Breast epithelium (tissue), 4 donors: ENCODE measurements at places on chromosomes 11 and 22. TPM values are rescaled to one million over a fixed set of nuclear protein-coding genes. Genes with fewer than 3 reads are reported as not detected.

Gene PICK1
- total RNA-seq, result 61.3 TPM

Gene CLCF1
- total RNA-seq, result 11.1 TPM

GRCh38 chr11:131392528-131393255 lies 22.3 kb downstream of the NTM start:
- no peak for DNase-seq

GRCh38 chr11:64768300-64768694 lies 8.5 kb upstream of the PYGM start:
- no peak for DNase-seq

DNA sequence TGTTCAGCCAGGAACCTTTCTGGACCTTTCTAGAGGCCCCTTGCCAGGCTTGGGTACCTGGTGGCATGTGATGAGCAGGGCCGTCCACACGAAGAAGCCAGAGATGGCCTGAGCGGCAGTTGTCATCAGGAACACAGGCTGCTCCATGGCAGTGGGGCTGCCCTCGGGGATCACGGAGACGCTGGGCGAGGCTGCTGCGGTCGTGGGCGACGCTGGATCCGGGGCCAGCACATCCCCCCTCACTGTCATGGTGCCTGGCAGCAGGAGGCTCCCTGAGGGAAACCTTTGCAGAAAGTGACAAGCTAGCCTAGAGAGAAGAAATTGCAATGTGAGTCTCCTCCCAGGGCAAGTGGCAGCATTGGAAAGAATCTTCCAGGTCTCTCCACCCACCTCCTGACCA lies 25.1 kb downstream of the TMEM184B start:
- DNase-seq, result no peak

- no peak for DNase-seq
Observed at GRCh38 chr11:92276773-92277172, 52.2 kb downstream of the FAT3 start.

DNA sequence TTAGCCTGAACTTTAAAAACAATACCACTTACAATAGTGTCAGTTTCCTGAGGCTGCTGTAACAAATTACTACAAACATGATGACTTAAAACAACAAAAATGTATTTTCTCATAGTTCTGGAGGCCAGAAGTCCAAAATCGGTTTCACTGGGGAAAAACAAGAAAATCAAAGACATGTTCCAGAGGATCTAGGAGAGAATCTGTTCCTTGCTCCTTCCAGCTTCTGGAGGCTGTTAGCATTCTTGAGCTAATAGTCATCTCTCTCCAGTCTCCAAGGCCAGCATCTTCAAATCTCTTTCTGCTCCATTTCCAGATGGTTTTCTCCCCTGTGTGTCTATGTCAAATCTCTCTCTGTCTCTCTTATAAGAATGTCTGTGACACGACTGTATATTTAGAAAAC lies 67.6 kb upstream of the TEAD1 start:
- no peak for DNase-seq

Gene OR51A2
- total RNA-seq, result not detected

- DNase-seq, result no peak
Observed at GRCh38 chr11:78782725-78783124, 208.1 kb upstream of the NARS2 start.

DNA sequence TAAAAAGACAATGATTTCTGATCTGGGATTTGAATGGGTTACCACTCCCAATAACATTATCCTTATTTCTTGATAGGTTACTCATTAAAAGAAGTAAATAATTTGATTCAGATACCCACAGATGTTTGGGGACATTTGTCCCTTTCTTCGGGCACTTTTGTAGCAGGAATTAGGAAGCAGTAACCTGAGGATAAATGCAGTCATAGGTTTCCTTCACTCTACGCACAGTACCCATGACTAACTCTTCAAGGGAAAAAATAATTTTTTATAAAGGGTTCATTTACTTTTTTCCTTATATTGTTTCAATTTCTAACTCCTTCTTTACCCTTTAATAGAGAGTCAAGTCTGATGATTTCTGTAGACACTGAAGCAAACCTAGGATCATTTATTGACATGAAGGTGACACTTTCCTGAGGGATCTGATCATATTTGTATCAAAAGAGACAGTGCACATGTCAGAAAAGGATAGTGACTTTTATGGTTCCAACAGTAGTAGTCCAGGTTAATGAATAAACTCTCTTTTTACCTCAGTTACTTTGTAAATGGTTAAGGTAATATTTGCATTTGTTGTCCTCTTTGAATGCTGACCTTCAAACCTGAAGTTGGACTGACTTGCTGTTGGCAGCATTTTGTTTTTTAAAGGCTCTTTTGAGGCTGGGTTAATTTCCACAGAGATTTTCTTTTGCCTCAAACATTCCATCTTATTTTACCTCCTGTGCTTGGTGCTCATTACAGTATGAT lies 1072.0 kb downstream of the LRRC4C start:
- DNase-seq, result no peak

DNA sequence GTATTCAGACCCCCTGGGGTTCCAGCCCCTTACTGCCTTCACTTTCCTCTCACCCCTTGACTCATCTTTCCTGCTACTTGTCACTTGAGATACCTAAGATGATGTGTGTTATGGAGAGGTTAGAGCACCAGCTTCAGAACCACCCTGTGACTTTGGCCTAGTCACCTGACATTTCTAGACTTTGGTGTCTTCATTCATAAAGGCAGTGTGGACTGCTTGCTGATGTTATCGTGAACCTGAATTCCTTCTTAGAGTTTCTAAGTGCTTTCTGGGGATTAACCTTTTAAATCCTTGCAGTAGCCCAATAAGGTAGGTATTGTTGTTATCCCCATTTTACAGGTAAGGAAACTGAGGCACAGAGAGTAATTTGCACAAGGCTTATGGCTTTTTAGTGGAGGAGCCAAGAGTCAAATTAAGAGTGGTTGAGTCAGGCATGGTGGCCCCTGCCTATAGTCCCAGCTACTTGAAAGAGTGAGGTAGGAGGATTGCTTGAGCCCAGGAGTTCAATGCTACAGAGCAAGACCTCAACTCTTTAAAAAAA lies 5.1 kb upstream of the BBS1 start:
- no peak for DNase-seq

Gene OPCML
- total RNA-seq, result not detected

GRCh38 chr11:130587658-130588057 lies 139.2 kb downstream of the ADAMTS15 start:
- no peak for DNase-seq

Gene ALDH3B1
- 26.4 TPM for total RNA-seq

DNA sequence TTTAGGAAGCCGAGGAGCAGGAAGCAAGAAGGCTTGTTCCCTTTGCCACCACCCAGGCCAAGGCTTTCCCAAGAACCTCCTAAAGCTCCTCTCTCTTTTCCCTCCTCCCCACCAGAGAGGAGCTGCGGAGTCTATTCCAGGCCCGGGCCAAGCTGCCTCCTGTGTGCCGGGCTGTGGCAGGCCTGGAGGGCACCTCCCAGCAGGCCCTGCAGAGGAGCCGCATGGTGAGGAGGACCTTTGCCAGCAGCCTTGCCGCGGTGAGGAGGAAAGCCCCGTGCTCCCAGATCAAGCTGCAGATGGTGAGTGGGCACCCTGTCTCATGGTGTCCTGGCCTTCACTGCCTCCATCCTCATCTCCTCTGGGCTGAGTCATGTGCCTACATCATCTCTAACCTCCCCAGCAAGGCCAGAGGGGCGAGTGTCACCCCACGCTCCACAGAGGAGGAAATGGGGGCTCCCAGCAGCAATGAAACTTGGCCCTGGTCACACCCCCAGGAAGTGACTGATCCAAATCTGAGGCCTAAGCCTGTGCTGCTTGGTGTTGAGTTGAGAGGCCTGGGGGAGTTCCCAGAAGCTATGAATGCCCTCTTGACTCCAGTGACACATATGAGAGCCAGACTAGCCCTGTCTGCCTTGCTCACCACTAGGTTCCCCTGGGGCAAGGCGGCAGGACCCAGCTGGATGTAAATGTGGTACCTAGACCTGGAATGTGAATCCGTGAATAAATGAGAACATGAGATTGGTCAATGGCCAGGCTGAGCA lies 104.2 kb downstream of the MYO18B start:
- no peak for DNase-seq

DNA sequence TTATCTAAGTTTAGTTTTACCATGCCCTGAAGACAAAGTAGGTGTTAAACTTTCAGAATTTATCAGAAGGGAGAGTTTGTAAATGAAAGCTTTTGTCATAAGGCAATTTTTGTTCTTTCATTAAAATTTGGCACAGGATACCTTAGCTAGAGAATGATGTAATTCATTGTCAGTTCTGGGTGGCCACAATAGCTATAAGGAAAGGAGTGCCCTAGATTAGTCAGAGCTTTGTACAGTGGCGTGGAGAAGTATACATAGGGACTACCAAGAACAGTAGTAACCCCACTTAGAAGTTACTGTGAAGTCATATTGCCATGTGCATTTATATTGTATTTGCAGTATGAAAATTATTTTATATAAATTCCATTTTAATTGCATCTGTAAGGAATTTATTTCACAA lies 126.3 kb upstream of the CARD18 start:
- DNase-seq, result no peak

DNA sequence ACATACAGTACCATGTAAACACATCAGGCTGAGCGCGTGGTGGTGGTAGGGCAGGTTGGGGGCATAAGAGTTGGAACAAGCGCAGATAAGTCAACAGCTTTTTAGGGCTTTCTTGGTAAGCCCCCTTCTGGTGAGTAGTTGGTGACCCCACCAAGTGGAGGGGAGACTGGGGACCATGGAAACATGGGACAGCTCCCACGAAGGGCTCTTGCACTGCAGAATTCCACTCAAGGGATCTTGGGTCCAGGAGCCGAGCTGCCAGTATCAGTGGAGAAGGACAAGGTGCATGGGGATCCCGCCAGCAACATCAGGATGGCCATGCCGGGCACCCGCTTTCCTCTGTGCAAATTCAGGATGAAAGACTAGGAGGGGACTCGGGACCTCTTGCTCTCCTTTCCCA lies 6.2 kb upstream of the APOA1 start:
- DNase-seq, result no peak

GRCh38 chr11:92580908-92581307 lies 356.3 kb downstream of the FAT3 start:
- no peak for DNase-seq

DNA sequence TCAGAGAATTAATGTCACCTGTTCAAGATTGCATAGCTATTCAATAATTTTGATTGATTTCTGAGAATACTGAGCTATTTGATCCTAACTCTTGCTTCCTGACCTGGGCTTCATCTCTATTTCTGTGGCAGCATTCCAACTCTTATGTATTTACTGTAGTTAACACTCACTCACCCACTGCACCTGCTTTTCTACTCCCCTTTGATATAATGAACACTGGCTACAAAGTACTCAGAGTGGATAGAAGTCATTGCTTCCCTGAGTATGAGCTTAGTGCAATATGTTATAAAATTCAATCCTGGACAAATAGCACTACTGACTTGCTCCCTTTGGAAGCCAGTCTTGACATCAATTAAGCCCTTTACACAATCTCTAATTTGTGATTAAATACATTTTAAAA lies 117.2 kb downstream of the APIP start:
- no peak for DNase-seq
